ENCODE measurements at places on chromosomes 7 and 10. TPM values are rescaled to one million over a fixed set of nuclear protein-coding genes. Genes with fewer than 3 reads are reported as not detected.

The NMT2 gene
- 34.6 TPM for total RNA-seq

The JAKMIP3 gene
- 0.12 TPM for total RNA-seq

The YAE1 gene
- total RNA-seq = 20.4 TPM

The COL26A1 gene
- not detected for total RNA-seq

The SFTPA2 gene
- total RNA-seq = not detected

The NUTM2A gene
- 0.06 TPM for total RNA-seq

The NRCAM gene
- 0.71 TPM for total RNA-seq

The CYP26C1 gene
- not detected for total RNA-seq

The ADO gene
- 13.7 TPM for total RNA-seq

The IKZF1 gene
- not detected for total RNA-seq

The CBX3 gene
- total RNA-seq = 150 TPM

The HKDC1 gene
- total RNA-seq = 0.54 TPM

- no peak for DNase-seq
- H3K27me3 ChIP-seq = no peaks in the 10 kb centered on the region
- no peak overlapping the region for H3K27ac ChIP-seq
- peaks cover 9% of the 10 kb centered on the region for H3K4me1 ChIP-seq
- peaks cover 3% of the 10 kb centered on the region for H3K36me3 ChIP-seq
These were observed 9.2 kb downstream of the INPP5A start for GRCh38 chr10:132546567-132547420.

DNA sequence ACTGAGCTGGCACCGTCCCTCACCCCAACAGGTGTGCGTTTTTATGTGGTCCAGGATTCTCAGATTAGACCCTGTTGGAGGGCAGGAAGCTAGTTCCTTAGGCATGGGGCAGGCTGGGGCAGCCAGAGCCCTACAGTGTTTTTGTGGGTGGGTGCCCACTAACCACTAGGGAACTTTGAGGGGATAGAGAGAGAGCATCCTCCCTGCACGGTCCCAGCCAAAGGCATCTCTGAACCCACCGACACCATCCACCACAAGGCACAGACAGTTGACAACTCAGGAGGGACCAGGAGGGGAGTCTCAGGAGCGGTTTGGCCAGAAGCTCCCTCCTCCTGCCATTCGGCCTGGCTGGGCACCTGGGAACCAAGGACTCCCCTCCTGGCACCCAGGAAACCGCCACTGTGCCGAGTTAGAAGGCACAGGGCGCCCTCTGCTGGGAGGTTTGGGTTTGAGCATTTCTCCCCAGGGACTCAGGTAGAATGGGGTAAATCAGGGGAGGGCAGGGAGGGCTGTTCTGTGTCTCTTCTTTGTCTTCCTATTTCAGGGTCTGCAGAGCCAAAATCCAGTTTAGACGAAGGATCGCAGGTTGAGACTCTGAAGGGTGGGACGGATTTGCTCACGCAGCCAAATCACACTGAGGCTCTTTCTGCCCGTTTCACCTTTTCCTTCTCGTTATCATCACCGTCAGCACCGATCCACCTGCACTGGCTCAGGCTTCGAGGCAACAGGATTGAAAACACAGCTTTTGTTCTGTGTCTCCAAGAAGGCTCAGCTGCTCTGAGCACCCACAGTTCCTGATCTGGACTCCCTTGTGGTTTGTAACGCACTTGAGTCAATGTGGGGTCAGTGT is 84.8 kb upstream of the COL13A1 start:
- H3K4me3 ChIP-seq = no peak overlapping the region
- peaks cover 27% of the 10 kb centered on the region for H3K4me1 ChIP-seq
- peak; percentile 20 for DNase-seq
- peaks cover 5% of the 10 kb centered on the region for H3K36me3 ChIP-seq
- H3K27ac ChIP-seq = no peak overlapping the region

GRCh38 chr7:91046322-91047089 is 217.7 kb upstream of the FZD1 start:
- H3K4me3 ChIP-seq = no peak overlapping the region
- no peak for DNase-seq
- H3K27me3 ChIP-seq = no peaks in the 10 kb centered on the region
- peaks cover 30% of the 10 kb centered on the region for H3K4me1 ChIP-seq
- no peaks in the 10 kb centered on the region for H3K36me3 ChIP-seq

DNA sequence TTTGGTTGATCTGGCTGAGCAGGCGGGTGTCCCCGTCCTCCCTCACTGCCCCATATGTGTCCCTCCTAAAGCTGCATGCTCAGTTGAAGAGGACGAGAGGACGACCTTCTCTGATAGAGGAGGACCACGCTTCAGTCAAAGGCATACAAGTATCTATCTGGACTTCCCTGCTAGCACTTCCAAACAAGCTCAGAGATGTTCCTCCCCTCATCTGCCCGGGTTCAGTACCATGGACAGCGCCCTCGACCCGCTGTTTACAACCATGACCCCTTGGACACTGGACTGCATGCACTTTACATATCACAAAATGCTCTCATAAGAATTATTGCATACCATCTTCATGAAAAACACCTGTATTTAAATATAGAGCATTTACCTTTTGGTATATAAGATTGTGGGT is 26.9 kb upstream of the TRIM56 start:
- H3K4me3 ChIP-seq = no peak overlapping the region
- H3K4me1 ChIP-seq = 0 out of 2 replicates have a peak, but pooled peaks cover 4% of the 10 kb centered on the region
- no peak overlapping the region for H3K27ac ChIP-seq

DNA sequence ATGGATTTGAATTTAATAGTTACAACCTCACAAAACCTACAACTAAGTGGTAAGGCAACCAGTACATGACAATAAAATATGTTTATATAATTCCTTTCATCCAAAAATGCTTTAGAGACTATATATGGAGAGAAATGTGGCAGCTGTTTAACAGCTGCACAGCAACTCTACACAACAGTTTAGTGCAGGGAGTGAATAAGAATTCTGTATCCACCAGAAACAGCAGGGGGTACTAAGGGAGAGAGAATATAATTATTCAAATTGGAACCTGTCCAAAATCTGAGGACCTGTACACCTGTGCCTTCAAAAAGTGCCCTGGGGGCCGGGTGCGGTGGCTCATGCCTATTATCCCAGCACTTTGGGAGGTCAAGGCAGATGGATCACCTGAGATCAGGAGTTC is 49.6 kb downstream of the POLL start:
- no peak overlapping the region for H3K27ac ChIP-seq
- no peak overlapping the region for H3K4me3 ChIP-seq
- no peaks in the 10 kb centered on the region for H3K36me3 ChIP-seq
- DNase-seq = no peak
- H3K27me3 ChIP-seq = no peaks in the 10 kb centered on the region

DNA sequence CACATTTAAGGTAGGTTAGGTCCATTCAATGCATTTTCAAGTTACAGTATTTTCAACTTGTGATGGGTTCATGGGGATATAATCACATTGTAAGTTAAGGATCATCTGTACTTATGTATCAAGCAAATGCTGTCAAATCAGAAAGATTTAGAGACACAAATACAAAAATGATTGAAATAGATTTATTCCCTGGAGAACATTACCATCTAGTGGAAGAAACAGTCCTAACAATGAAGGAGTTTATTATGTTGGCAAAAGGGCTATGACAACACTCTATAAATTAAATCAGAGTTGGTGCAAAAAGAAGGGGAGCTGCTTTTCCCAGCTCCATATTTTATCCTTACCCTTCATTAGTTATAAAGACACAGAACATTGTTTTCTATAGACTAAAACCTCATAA is 69.0 kb downstream of the PRSS58 start:
- no peak overlapping the region for H3K27ac ChIP-seq
- no peaks in the 10 kb centered on the region for H3K27me3 ChIP-seq
- H3K4me1 ChIP-seq = no peaks in the 10 kb centered on the region
- no peak for DNase-seq
- no peak overlapping the region for H3K4me3 ChIP-seq

DNA sequence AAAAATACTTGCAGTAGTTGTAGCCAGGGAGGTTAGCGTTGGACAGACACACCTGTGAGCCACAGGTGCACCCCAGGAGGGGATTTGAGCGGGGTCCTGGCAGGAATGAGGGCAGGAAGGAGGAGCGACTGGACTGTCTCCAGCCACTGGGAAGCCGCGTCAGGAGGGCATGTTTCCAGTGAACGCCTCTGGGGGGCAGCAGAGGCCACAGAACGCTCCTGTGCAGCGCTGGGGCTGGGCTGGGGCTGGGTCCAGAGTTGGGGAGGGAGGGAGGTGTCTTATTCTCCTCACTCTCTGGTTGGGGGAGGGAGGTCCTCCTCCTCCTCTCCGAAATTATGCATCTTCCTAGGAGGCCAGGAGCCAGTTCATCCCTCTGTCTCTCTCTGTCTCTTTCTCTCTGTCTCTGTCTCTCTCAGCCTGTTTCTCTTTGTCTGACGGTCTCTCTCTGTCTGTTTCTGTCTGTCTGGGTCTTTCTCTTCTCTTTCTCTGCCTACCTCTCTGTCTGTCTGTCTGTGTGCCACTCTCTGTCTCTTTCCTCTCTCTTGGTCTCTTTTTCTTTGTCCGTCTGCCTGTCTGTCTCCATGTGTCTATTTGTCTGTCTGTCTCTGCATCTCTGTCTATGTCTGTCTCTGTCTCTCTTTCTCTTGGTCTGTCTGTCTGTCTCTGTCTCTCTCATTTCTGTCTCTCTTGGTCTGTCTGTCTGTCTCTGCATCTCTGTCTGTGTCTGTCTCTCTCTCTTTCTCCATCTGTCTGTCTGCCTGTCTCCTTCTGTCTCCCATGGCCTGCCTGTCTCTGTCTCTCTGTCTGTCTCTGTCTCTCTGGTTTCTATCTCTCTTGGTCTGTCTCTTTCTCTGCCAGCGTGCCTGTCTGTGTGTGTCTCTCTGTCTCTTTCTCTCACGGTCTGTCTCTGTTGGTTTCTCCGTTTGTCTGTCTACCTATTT is 9.9 kb upstream of the PSMG3 start:
- H3K4me3 ChIP-seq = no peak overlapping the region
- no peak overlapping the region for H3K27ac ChIP-seq
- H3K4me1 ChIP-seq = peaks cover 6% of the 10 kb centered on the region
- DNase-seq = peak; percentile 21

DNA sequence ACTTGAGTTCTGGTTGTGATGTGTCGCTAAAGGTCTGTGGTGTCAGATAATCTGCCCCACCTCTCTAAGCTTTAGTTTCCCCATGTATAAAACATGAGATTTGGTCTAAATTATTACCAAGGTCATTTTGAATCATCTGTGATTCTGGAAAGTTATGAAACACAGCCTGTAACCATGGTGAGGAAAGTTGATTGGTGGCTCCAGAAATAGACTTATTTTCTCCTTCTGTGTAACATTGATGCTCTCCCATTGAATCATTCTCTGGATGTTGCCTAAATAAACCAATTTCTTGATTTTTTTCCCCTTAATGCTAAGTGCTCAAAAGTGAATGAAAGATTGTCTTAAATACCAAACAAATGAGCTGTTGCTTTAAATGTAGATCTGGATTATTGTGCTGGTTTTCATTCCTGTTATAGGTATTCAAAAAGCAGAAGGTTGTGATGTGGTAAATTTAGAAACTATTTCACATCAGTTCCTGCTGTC is 30.0 kb upstream of the PCGF5 start:
- peak overlapping the region; percentile 89 for H3K27ac ChIP-seq
- H3K36me3 ChIP-seq = peaks cover 6% of the 10 kb centered on the region
- peak; percentile 81 for DNase-seq
- H3K4me3 ChIP-seq = 0 out of 2 replicates have a peak overlapping the region, but pooled peaks have one; percentile 26
- no peaks in the 10 kb centered on the region for H3K27me3 ChIP-seq

DNA sequence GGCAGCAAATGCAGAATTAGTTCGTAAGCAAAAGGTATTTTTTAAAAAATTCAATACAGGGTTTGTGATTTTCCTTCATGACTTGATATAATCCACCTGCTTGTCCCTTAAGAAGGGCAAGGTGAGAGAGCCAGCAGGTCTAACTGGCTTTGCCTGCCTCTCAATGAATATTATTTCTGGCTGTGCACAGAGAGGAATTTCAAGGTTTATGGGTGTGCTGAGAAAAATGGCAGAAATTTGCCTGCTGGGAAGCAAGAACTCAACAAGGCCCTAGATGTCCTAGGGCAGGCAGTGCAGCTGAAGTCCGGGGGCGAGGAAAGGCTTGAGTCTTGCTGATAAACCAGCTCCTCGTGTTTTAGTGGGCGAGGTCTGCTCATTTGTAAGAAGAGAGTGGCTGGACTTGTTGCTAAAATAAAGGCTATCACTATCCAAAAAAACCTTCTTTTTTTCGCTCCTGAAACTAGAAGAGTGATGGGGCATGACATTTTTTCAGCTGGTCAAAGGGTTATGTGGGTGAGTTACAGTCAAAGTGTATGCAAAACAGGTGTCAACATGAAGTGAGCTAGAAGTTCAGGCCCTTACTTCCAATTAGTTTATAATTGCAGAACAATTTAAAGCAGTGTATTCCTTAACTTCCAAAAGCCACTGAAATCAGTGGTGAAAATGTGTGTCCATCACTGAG is 385.8 kb upstream of the KLF6 start:
- peaks cover 5% of the 10 kb centered on the region for H3K4me1 ChIP-seq
- peaks cover 11% of the 10 kb centered on the region for H3K36me3 ChIP-seq
- DNase-seq = no peak
- peaks cover 2% of the 10 kb centered on the region for H3K27me3 ChIP-seq
- no peak overlapping the region for H3K27ac ChIP-seq

GRCh38 chr10:71234970-71235685 is 22.8 kb downstream of the UNC5B start:
- no peaks in the 10 kb centered on the region for H3K27me3 ChIP-seq
- no peaks in the 10 kb centered on the region for H3K36me3 ChIP-seq
- peak overlapping the region; percentile 87 for H3K27ac ChIP-seq

GRCh38 chr10:61931620-61932332 is 30.3 kb downstream of the ARID5B start:
- H3K4me3 ChIP-seq = no peak overlapping the region
- peaks cover 47% of the 10 kb centered on the region for H3K4me1 ChIP-seq
- no peaks in the 10 kb centered on the region for H3K27me3 ChIP-seq
- no peak overlapping the region for H3K27ac ChIP-seq

GRCh38 chr7:29146888-29147609 is 712 bp upstream of the CPVL start:
- no peak overlapping the region for H3K27ac ChIP-seq
- H3K4me3 ChIP-seq = no peak overlapping the region
- peaks cover 17% of the 10 kb centered on the region for H3K27me3 ChIP-seq

DNA sequence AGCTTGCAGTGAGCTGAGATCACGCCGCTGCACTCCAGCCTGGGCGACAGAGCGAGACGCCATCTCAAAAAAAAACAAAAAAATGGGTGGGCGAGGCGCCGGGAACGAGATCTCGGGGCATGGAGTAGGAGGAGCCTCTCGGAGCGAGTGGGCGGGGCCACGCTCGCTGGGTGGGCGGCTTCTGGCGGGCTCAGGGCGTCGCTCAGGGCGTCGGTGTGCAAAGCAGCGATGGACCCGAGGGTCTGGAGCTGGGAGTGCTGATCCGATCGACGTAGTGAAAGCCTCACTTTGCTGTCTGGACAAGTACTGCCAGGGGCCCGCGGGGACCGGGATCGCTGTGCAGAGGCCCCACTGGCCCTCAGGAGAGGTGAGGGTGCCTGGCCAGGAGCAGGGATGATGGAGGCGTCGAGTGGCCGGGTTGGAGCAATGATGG is 22.6 kb upstream of the AMZ1 start:
- H3K27me3 ChIP-seq = peaks cover 19% of the 10 kb centered on the region
- H3K4me1 ChIP-seq = peaks cover 4% of the 10 kb centered on the region
- no peak for DNase-seq
- H3K27ac ChIP-seq = no peak overlapping the region
- H3K36me3 ChIP-seq = no peaks in the 10 kb centered on the region

All from HFFc6 (cell line).